ENCODE measurements at places on chromosomes 6 and 20. TPM values are rescaled to one million over a fixed set of nuclear protein-coding genes. Genes with fewer than 3 reads are reported as not detected.

Gene SLC22A16
- total RNA-seq, result not detected

Gene MYCT1
- not detected for total RNA-seq

Gene FUCA2
- 12.1 TPM for total RNA-seq

Gene KIF25
- not detected for total RNA-seq

Gene AIF1
- total RNA-seq, result 118 TPM

Gene ZC2HC1B
- total RNA-seq, result not detected

Gene ANGPT4
- total RNA-seq, result not detected

Gene VSTM2L
- total RNA-seq, result not detected

Gene LTB
- 426 TPM for total RNA-seq

Gene RAB23
- 1.9 TPM for total RNA-seq

Gene MED23
- total RNA-seq, result 40.3 TPM

Gene CASS4
- 18.7 TPM for total RNA-seq

Gene STMND1
- total RNA-seq, result not detected

Gene BPIFB3
- not detected for total RNA-seq

Gene CALHM5
- not detected for total RNA-seq

Gene GSTA3
- total RNA-seq, result not detected

Gene TNFRSF6B
- not detected for total RNA-seq

Gene FAXC
- not detected for total RNA-seq

Gene FGD2
- total RNA-seq, result 9.8 TPM

Gene RIMS4
- not detected for total RNA-seq

Measured in activated naive CD8-positive, alpha-beta T cell treated with anti-CD3 and anti-CD28 coated beads, Interleukin-2, amount 10 ng/mL, durations not matched to agents 7 days and 5 days (primary cell).